Stimulated activated CD4-positive, alpha-beta T cell treated with anti-CD3 and anti-CD28 coated beads, Interleukin-4, amount 100 ng/mL, for 24 hours (primary cell): ENCODE measurements at places on chromosomes 11 and 22.

DNA sequence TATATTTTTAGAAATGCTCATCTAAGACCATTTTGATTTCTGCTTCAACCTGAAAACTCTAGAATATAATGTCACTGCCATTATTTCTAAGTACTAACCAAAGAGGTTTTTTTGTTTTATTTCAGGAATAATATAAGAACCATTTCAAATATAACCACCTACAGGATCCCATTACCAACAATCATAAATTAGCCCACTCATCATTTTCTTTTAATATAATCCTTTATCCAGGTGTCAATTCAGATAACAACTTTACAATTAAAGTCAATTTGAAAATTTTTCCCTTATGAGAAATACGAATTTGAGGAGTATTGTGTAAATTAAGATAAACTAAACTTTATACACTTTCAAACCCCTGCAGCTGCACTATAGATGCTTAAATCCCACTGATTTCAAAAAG is 1043.0 kb upstream of the CNTN5 start:
- DNase-seq, result no peak

GRCh38 chr11:79926707-79927106 is 485.9 kb upstream of the TENM4 start:
- DNase-seq, result no peak

DNA sequence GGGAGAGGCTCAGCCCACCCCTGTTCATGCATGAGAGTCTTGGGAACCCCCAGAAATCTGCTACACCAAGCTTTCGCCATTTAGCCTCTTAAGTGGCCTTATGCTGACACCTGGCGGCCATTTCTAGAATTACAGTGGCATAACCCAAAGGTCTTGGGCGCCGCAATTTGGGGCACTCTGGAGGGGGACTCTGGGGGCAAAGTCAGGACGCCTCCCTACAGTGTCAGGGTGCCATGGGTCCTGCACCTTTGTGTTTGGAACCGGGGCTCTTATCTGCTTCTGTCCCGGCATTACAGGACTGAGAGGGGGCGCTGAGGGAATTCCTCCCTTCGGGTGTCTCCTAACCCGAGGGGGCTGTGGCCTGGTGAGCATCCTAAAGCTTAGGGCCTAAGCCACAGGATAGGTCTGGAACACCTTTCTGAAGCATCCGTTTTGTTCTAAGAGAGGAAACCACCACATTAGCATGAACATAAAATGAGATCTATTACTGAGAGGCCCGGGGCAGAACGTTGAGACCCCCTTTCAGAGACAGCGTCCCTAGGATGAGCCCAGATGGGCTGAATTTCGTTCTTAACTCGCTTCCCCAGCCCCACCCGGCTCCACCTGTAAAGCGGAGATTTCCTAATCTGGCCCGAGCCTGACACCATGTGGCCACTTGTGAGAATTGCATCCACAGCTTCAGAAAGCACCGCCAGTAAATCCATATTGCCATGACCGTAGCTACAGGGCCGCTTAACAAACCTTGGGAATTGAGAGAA is 9.3 kb downstream of the INS start:
- peak; percentile 84 for DNase-seq

- no peak for DNase-seq
Observed at GRCh38 chr11:121483805-121484480, 31.2 kb upstream of the SORL1-AS1 start.

DNA sequence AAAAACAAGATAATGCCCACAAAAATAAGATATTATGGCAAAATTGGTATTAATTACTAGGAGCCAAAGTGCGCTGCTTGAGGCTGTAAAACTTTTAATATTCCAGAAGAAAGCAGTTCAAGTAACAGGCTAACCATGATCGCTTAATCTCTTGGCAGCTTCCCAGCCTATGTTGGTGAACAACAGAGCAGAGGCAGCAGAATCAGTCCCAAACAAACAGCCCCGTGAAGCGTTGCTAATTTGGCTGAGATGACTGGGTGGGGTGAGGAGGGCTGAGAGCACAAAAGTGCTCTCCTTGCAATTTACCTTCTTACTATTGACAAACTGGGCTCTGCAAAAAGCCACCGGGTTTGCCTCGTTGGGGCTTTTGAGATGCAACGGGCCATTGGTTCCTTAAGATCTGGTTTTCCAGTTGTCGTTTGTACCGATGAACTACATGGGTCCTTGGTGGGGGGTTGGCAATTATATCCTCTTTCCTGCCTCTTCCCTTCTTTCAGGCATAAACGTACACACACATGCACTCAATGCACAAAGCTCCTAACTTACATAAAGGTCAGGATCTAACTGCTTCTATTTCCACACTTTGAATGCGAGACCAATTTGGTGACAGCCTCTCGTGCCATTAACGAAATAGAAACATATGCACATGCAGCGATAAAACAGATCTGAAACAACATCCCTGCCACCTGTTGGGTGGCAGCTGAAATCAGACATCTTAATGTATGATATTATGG is 407.6 kb upstream of the CADM1 start:
- DNase-seq, result no peak

DNA sequence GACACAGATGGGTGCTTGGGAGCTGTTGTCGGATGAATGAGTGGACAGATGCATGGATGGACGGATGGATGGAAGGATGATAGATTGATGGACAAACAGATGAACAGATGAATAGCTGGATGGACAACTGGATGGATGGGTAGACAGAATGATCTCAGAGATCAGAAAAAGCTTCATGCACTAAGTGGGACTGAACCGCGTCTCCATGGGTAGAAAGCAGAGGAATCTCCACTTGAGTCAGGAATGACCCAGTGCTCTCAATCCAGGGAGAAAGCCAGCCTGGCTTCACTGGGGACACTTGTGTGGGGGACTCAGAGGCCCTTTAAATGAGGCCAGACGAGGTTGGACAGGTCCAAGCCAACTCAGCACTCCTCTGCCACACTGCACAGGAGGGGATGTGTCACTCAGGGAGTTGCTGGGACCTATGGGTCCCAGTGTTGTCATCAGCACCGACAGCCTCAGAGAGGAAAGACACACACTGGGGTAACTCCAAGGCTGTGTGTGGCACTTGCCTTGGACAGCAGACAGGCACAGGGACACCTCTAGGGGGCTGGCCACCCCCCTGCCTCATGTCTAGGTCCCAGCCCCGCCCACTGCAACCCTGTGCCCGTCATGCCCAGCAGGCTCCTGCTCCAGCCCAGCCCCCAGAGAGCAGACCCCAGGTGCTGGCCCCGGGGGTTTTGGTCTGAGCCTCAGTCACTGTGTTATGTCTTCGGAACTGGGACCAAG is 5.6 kb downstream of the IGLL5 start:
- DNase-seq, result no peak

DNA sequence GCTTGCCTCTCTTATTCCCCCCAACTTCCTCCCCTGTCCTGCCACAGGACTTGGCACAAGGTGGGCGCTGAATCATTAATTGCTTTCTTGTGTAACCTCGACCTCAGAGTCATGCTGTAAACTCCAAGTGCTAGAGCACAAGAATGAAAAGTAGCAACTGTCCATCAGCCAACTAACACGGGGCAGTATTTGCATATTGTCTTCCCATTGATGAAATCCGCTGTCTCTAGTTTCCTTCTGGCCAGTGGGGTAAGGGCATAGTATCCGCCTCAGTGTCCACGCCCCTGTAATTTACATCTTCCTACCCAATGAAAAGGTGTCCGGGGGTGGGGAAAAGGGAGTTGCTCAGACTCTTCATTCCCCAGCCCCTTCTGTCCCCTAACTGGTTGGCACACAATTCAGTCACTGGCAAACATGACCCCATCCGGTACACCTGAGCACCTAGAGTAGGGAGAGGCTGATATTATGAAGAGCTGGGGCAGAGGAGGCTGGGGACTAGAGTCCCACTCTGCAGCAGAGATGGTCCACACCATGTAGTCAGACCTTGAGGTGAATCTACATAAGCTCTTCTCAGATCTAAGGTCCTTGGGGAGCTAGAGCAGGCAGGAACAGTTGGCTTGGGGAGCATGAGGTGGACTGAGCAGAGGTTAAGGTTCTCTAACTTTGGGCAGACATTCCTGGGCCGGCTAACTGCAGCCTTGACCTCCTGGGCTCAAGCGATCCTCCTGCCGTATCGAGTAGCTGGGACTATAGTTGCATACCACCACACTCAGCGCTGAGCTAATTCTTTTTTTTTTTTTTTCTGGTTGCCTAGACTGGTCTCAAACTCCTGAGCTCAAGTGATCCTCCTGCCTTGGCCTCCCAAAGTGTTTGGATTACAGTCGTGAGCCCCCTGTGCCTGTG is 6.8 kb upstream of the GGA1 start:
- DNase-seq, result no peak

GRCh38 chr11:84398017-84398626 is 1112.0 kb upstream of the CCDC90B start:
- no peak for DNase-seq

GRCh38 chr11:84819537-84819936 is 807.6 kb downstream of the DLG2 start:
- no peak for DNase-seq

GRCh38 chr11:66070604-66071380 is 720 bp downstream of the PACS1 start:
- DNase-seq, result peak; percentile 31

GRCh38 chr22:17451316-17451715 is 82.1 kb downstream of the CECR2 start:
- DNase-seq, result no peak

GRCh38 chr22:30211124-30211820 is 35.3 kb downstream of the LIF start:
- DNase-seq, result no peak

- DNase-seq, result no peak
Observed at GRCh38 chr22:36134182-36134581, 26.4 kb downstream of the APOL3 start.
